ENCODE measurements at places on chromosomes 3 and 15.

DNA sequence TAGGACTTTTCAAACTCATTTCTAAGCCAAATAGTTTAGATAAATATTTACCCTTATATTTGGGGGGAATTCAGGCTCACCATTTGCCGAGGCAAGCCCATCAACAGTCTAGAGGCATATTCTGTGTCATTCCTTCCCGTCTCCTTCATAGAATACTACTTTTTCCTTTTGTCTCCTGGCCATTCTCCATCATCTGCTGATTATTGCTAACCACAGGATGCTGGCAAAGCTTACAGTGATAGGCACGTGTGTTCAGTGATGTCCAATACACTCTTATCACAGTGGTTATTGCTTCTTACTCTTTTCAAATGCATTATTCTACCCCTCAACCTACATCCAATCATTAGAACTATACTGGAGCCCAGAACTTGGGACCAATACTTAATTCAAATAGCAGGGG lies 130.6 kb upstream of the ZBED2 start:
- DNase-seq: no peak

DNA sequence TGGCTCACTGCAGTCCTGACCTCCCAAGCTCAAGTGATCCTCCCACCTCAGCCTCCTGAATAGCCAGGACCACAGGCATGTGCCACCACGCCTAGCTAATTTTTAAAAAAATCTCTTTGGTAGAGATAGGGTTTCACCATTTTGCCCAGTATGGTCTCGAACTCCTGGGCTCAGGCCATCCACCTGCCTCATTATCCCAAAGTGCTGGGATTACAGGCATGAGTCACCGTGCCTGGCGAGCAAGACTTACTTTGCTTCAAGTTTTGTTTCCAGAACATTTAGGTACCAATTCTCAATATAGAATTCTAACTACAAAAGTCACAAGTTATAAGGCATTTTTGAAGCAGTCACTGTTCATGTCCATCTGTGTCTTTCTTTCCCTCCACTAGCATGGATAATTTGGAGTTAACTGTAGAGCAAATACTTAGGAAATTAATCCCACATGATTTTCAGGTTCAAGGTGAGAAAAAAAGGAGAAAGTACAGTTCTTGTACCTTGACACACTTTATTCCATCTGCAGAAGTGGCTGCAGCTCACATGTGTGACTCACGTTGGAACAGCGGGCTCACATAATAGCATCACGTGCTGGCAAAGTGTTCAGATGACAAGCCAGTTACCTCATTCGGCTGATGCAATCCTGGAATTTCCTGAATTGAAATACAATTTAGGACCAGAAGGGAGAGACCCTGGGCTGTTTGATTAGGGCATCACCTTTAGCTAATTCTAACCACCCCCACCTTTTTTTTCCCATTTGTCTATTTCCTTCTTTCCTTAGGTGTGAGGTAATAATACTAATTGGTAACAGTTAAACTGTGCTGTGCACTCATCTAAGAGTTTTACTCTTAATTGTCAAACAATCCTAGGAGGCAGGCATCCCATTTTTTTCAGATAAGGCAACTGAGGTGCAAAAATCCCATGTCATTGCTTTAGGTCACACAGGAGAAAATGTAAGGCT lies 46.9 kb upstream of the NEDD4 start:
- DNase-seq: no peak

GRCh38 chr15:73305331-73306211 lies 63.2 kb downstream of the HCN4 start:
- no peak for DNase-seq

DNA sequence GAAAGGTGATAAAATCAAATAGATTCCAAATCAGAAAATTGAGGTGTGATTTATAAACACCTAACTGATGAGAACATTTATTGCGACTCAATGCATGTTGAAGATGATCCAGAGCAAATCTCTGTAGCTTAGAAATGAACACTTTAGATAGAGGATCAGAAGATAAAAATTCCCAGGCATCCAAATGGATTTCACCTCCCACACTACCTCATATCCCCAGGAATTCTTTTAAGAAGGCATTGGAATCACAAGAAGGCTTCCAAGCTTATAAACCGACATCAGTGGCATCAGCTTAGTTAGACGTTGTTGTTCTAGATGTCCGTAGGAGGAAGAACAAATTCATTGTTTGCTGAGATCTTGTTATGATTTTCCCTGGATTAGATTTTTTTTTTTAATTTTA lies 154.4 kb downstream of the EBLN2 start:
- no peak for DNase-seq

DNA sequence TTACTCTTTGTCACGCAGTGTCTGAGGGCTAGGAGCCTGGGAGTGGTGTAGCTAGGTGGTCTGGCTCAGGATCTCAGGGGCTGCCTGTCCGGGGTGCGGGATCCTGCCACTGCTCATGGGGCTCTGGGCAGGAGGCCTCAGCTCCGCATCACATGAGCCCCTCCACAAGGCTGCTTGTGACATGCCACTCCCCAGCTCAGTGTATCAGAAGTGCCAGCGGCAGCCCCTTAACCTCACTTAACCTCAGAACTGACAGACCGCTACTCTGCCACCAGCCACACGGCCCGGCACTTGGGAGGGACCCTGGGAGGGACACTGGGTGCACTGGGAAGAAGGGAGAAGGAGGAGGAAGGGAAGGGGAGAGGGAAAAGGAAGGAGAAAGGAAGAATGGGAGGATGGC lies 87.9 kb downstream of the FBLN2 start:
- DNase-seq: no peak

- DNase-seq: no peak
These were observed 579.5 kb downstream of the PDCD6IP start for GRCh38 chr3:34377961-34378360.

GRCh38 chr3:48555231-48555948 lies 1.2 kb downstream of the PFKFB4 start:
- no peak for DNase-seq

GRCh38 chr3:111729087-111729846 lies 129.8 kb upstream of the PHLDB2 start:
- no peak for DNase-seq

DNA sequence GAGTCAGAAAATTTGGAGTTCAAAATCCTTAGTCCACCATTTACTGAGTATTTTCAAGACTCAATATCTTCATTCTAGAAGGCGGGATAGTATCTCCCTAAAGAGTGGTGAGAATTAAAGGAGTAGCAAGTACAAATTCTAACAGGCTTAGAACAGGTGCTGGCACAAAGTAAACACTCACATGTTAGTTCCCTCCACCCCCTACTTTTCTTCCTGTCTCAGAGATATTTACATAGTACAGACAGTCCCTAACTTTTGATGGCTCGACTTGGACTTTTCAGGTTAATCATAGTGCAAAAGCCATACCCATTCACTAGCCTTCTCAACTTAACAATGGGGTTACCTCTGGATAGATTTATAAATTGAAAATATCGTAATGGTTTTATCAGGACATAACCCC lies 476.2 kb upstream of the RASGRP1 start:
- no peak for DNase-seq

- DNase-seq: no peak
These were observed 7.7 kb downstream of the SLCO3A1 start for GRCh38 chr15:91861223-91861622.

DNA sequence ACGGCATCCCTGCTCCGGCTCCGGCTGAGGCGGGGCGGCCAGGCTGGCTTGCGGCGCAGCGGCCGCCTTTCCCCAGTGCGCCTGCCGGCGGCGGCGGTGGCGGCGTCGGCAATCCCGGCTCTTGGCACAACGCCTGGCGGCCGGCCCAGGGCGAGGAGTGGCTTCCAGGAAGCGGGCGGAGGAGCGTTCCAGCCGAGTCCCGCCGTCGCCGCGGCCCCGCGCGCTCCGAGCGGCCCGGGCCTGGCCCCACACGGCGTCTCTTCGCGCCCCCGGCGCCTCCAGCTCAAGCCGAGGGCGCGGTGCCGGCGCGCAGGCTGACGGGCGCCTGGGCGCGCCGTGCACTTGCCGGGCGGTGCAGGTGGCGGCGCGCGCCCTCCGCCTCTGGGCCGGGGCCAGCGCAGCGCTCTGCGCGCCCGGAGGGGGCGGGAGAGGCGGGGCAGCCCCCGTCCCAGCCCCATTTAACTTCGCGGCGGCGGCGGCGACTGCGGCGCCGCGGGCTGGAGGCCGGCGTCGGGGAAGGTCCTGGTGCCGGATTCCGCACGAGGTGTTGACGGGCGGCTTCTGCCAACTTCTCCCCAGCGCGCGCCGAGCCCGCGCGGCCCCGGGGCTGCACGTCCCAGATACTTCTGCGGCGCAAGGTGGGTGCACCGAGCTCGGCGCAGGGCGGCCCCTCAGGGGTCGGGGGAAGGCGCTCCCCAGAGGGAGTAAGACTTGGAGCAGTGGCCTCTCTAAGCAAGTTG lies at the start of gene ADAMTSL3:
Gene ADAMTSL3, plus strand, starts transcription at position 485 of the 740 bp plus-strand sequence. CDS start 1,639 bp downstream, outside the sequence.
- DNase-seq: no peak

DNA sequence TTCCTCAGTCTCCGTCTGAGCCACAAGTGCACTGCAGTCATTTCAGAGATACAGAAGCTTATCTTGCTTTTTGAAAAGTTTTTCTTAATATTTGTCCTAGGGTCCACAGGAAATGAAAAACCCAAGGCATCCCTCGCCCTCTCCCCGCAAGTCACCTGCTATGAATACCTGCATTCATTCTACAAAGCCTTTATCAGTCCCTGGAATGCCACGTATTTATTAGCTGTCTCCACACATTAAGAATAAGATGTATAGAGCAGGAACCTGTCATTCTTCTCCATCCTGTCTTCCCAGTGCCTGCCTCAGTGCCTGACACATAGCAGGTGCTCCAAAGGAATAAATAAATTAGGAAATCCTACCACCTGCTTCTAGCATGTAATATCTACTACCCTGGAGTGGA lies 73.3 kb upstream of the ICE2 start:
- no peak for DNase-seq

GRCh38 chr15:38672814-38673670 lies 108.4 kb upstream of the RASGRP1 start:
- DNase-seq: peak; percentile 10

GRCh38 chr3:37693511-37694283 lies 168.0 kb upstream of the CTDSPL start:
- DNase-seq: no peak

DNA sequence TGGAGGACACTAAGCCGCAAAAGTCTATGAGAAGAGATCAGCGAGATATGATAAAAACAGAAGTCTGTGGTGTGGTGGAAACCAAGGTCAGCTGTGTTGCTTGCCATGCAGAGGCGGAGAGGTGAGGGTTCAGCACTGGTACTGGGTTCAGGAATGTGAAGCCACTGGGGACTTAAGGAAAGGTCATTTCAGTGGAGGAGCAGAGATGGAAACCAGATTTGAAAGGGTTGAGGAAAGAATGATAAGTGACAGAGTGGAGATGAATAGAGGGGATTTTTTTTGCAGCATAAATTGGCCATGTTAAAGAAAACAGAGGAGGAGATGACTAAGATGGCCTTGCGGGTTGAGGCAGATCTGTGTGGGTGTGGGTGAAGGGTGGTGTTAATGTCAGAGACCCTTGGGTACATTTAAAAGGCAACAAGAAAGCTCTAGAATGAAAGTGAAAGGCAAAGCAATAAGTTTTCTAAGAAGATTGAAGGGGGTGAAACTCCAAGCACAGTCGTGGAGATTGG lies 265.5 kb downstream of the ADAMTSL3 start:
- DNase-seq: no peak

DNA sequence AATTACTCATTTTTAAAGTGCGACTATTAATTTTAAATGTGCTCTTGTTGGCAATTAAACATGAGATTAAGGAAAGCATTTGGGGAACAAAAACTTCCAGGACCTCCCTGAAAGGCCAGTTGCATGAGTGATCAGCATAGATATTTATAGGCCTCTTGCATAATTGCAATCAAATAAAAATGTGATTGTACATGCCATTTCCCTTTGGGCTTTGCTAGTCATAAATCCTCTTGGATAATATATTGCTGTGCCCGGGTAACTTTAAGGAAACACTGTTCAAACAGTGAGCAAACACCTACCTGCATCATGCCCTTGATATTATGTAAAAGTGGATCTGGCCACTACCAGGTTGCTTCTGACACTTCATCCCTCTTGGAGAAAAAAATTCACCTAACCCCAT lies 239.1 kb downstream of the MCTP2 start:
- no peak for DNase-seq

DNA sequence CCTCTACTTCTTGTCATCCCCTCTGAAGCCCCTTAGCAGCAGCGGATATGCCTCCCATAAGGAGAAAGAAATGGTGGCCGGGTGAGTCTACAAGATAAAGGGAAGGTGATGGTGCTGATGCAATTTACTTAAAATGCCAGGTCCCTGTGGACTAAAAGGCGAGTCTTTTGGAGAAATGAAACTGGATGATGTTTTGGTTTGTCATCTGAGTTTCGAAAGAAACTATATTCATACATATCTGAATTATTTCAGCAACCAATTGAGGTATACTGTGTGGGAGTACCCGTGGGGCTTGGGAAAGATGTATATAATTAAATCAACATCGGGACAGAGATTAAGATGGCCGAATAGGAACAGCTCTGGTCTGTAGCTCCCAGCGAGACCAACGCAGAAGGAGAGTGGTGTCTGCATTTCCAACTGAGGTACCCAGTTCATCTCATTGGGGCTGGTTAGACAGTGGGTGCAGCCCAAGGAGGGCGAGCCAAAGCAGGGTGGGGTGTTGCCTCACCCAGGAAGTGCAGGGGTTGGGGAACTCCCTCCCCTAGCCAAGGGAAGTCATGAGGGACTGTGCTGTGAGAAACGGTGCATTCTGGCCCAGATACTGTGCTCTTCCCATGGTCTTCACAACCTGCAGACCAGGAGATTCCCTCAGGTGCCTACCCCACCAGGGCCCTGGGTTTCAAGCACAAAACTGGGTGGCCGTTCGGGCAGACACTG lies 210.6 kb upstream of the CHRM5 start:
- DNase-seq: no peak

DNA sequence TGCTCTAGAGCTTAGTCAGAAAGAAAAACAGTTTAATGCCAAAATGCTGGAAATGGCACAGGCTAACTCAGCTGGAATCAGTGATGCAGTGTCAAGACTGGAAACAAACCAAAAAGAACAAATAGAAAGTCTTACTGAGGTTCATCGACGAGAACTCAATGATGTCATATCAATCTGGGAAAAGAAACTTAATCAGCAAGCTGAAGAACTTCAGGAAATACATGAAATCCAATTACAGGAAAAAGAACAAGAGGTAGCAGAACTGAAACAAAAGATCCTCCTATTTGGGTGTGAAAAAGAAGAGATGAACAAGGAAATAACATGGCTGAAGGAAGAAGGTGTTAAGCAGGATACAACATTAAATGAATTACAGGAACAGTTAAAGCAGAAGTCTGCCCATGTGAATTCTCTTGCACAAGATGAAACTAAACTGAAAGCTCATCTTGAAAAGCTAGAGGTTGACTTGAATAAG lies 150.5 kb upstream of the LRRFIP2 start:
- DNase-seq: no peak

DNA sequence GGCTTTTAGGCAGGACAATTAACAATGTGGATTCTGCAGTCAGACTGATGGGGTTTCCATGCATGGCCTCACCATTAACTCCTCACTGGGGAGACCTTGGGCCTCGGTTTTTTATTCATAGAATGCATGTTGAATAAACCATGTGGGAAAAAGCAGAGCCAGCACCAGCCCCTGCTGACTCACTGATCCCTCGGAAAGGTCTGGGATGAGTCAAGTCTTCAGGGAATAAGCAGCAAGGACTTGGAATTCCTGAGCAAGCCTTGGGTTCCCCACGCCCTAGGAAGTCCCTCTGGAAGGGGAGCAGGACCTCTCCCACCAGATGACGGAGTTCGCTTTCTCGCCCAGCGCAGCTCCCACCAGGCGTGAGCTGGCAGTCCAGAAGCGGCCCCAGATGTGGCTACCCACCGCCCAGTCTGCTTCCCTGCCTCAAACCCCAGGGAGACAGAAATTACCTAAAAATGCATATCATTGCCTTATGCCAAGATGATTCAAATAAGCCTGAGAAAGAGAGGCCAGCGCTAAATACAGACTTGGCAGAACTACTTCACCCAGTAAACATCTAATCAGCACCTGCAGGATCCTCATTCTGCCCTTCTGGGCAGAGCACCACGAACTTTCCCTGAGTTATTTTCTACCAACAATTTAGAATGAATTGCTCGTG lies 45.4 kb downstream of the BTD start:
- no peak for DNase-seq

Data from T-cell (primary cell).